Dermis blood vessel endothelial cell (primary cell): ENCODE measurements at places on chromosomes 7 and 10.

DNA sequence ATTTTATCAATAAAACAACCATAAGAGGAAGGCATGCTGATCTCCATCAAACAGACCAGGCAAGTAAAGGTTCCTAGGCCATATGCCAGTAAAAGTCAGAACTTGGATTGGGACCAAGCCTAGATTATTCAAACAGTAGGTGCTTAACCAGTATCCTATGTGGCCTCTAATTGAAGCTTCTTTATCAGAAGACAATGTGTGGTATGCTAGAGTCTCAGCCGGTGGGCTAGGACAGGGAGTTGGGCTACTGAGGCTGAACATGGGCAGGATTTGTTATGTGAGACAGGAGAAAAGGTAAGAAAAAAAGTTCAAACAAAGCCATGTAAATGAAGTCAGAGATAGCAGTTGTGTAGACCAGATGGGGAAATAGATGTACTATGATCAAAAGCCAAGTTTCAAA, 413.7 kb upstream of the GHITM start:
- DNase-seq: peak; percentile 9

- DNase-seq: no peak
Observed at GRCh38 chr10:128573986-128574385, 447.8 kb upstream of the MKI67 start.

GRCh38 chr7:118214833-118215182, 9.7 kb upstream of the ANKRD7 start:
- DNase-seq: no peak

GRCh38 chr7:28157831-28158416, 22.7 kb downstream of the JAZF1 start:
- DNase-seq: no peak
